ENCODE measurements at places on chromosomes 16 and 17. TPM values are rescaled to one million over a fixed set of nuclear protein-coding genes. Genes with fewer than 3 reads are reported as not detected.

DNA sequence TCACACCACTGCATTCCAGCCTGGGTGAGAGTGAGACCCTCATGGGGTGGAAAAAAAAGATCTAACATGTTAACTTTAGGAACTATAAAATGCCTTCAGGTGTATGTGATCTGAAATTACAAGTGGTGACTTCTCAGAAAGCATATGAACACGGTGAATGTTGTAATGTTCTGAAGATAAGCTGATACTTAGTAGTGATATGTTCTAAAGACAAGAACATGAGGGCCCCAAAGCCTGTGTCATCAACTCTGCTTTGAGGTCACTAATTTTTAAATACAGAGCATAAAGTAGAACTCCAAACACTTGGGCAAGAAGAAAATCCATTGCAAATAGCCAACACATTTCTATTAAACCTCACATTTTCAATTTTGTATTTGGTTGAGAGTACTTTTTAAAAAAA is 2.6 kb upstream of the FBF1 start:
- DNase-seq, result no peak

- no peak for DNase-seq
These were observed 11.6 kb upstream of the ADGRG1 start for GRCh38 chr16:57616876-57617275.

The LPCAT2 gene
- 11.5 TPM for total RNA-seq

GRCh38 chr16:16143931-16144330 is 79.4 kb downstream of the ABCC6 start:
- DNase-seq, result no peak

DNA sequence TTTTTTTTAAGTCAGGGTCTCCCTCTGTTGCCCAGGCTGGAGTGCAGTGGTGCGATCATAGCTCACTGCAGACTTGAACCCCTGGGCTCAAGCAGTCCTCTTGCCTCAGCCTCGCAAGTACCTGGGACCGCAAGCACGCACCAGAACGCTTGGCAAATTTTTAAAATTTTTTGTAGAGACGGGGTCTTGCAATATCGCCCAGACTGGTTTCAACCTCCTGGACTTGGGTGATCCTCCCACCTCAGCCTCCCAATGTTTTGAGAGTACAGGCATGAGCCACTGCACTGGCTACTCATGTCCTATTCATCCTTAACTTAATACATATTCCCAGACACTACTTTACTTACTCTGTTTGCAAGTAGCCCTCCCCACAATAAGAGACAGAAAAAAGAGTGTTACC is 16.3 kb upstream of the RBL2 start:
- no peak for DNase-seq

The ALOX12 gene
- not detected for total RNA-seq

GRCh38 chr17:6172642-6173330 is 102.6 kb downstream of the WSCD1 start:
- DNase-seq, result no peak

DNA sequence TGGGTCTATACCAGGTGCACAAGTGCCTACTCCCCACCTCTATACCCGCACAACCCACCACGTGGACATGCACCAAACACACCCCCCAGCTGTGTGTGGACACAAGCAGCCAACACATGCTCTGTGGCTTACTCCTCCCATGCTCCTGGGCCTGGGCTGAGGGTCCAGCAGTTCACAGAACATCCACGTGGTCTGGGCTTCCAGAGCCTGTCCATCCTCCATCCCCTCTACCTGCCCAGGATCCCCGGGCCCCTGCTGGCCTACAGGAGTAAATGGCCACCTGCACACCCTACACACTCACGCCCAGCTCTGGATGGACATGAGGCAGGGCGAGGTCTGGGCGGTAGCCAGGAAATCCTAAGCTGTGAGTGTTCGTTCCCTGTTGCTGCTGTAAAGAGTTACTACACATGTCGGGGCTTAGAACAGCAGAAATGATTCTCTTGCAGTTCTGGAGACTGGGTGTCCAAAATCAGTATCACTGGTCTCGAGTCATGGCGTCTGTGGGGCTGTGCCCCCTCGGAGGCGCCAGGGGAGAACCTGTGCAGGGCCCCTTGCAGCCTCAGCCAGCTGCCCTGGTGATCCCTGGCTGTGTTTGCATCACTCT is 15.0 kb upstream of the RAI1 start:
- DNase-seq, result peak; percentile 66

The IGSF6 gene
- not detected for total RNA-seq

DNA sequence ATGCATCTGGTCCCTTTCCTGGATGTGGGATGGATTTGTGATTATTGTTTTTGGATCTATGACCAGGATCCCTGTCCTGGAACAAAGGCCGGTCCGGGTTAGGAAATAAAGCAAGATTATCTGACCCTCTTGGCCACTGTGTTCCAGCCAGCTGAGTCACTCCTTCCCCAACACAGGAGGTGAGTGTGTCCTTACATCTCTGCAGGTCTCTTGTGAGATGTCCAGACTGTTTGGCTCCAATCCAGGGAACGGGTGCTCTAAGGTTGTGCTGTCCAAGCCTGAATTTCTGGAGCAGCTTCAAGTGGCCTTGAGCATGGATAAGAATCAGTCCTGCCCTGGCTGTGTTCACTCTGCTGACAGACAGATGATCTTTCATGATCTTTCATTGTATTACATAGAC is 136.5 kb upstream of the CCL2 start:
- no peak for DNase-seq
